Mesenchymal stem cell (in vitro differentiated cells and primary cell): ENCODE measurements at places on chromosomes 7 and 10.
A peak's percentile ranks its signal among the peaks of the same experiment; 100 is the strongest.

DNA sequence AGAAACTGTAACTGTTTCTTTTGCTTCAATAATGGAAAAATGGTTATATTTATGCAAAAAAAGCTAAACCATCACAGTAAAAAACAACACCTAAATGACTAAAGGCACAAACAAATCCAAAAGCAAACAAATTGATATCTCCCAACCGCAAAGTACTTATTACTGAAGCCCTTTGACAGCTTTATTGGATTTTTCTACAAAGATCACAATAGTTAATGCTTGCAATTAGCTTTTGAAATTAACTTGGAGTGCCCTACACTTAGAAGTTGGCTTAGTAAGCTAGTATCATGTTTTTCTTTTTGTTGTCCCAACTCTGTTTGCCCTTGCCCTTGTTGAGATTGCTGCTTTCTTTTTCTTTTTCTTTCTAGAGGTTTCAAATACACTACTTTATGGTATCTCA, 257.5 kb downstream of the INHBA start:
- DNase-seq = no peak

DNA sequence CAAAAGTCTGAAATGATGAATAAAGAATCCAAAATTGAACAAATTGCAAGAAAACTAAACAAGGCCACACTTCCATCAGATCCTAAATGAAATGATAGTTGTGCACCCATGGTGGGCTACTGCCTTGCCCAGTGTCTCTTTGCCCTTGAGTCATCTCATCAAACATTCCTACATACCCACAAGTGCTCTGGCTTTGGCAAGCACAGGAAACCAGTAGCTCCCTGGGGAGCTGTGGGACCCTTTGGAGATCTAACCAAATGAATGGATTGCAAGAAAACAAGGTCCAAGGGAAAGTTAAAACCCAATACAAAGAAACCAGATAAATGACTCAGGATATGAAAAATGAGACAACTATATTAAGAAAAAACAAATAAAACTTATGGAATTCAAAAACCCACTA, 129.8 kb upstream of the TMEM229A start:
- no peak for DNase-seq

GRCh38 chr10:62171791-62172190, 96.9 kb downstream of the RTKN2 start:
- peak; percentile 32 for DNase-seq

- DNase-seq = no peak
Observed at GRCh38 chr10:79628083-79628482, 17.3 kb downstream of the SFTPA1 start.
